Hepatic stellate cell (primary cell): ENCODE measurements at places on chromosomes 2 and 18.
A peak's percentile ranks its signal among the peaks of the same experiment; 100 is the strongest.

GRCh38 chr2:39665811-39666490 lies at the start of gene TMEM178A:
TSS of gene TMEM178A (plus strand) at chr2:39665917. CDS start at chr2:39665975, 58 bp downstream.
- DNase-seq = no peak

DNA sequence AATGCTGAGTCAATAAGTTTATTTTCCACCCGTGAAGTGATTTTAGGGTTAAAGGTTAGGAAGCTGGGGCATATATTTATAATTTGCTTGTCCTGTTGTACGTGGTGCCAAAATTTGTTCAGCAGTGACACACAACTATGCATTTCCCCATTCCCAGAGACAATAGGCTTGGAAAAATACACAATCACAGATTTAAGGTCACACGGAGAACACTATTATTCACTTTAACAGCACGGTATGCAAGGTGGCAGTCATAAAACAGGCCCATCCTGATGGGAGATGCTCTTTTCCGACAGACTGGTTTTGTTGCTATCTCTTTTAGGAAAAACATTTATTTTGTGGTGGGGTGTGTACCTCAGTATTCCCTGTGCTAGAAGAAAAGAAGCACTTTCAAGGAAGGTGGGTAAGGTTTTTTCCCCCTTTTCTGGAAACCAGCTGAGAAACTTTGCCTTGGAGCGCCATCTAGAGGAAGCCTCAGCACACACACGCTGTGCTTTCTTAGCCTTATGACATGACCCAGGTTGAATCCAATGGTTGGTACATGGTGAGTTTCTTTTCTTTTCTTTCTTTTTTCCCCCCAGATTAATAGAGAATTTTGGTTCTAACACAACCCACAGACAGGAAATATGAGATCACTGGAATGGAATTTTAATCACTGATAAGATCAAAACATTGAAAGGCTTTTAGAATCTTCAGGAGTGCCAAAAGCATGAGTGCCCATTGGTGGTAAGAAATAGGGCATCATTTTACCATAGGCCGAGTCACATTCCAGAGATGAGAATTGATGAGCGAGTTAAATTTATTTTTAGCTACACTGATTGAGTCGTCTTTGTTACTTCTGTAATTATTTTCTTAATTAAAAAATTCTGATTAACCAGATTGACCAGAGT lies 332.1 kb downstream of the AGPS start:
- peak; percentile 26 for DNase-seq

- peak; percentile 20 for DNase-seq
Measured at GRCh38 chr2:180980943-180981911, 822 bp downstream of the UBE2E3 start.

- DNase-seq = no peak
Measured at GRCh38 chr2:127535422-127535901, at the start of gene MYO7B. TSS of gene MYO7B (plus strand) at chr2:127535683. CDS start at chr2:127559723, 24,040 bp downstream.

GRCh38 chr18:45938488-45938935 lies 28.6 kb downstream of the EPG5 start:
- DNase-seq = no peak

DNA sequence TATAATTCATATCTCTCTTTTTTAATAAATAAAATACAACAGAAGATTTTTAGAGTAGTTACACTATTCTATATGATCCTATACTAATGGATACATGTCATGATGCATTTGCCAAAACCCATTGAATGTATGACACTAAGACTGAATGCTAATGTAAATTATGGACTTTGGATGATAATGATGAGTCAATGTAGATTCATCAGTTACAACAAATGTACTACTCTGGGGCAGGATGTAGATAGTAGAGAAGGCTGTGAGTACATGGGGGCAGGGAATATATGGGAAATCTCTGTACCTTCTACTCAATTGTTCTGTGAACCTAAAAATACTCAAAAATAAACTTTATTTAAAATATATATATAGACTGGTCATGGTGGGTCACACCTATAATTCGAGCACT lies 45.6 kb upstream of the NEDD4L start:
- no peak for DNase-seq

DNA sequence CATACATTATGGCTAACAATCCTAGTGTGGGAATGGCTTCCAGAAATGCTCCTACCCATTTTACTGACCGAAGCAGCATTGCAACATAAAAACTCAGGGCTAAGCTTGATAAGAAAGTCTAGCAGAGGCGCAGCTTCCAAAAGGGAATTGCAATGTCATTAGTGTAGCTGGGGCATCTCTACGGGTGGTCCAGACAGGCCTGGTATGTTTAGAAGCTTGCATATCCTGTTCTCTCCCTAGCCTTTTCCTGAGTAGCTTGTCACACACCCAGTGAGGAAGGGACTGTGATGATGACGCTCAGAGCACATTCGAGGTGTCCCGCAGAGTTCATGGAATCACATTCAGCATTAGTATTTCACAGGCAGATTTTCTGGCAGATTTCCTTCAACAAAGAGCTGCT lies 38.0 kb upstream of the COL5A2 start:
- DNase-seq = peak; percentile 19

- DNase-seq = no peak
Measured at GRCh38 chr2:118903029-118903351, 39.0 kb upstream of the MARCO start.

GRCh38 chr18:62880673-62881364 lies 165.5 kb downstream of the PHLPP1 start:
- DNase-seq = no peak
